T47D (cell line): ENCODE measurements at places on chromosomes 12 and 14.

- peak; percentile 39 for DNase-seq
Measured at GRCh38 chr14:45364565-45365156, 111.7 kb upstream of the MIS18BP1 start.

GRCh38 chr14:79275292-79275655 is 936.0 kb downstream of the DIO2 start:
- DNase-seq: no peak

GRCh38 chr12:95151406-95151805 is 65.9 kb downstream of the FGD6 start:
- DNase-seq: no peak

DNA sequence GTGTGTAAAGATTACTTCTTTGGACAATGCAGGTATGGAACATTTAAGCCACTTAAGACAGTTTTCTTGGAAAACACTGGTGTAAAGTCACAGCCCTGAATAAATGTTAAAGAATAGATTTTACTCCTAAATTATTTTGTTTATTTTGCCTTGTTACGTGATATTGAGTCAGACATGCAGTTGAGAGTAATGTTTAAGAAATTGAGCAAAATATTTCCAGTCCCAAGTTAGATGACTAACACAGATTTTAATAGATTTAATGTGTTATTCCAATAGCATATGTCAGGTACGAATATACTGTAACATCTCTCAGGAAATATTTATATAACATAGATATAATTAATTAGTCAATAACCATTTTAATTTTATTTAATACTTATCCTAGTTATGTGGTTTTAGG is 1361.7 kb downstream of the FSCB start:
- no peak for DNase-seq

- peak; percentile 53 for DNase-seq
Measured at GRCh38 chr12:46354111-46354801, 18.3 kb downstream of the SLC38A2 start.

DNA sequence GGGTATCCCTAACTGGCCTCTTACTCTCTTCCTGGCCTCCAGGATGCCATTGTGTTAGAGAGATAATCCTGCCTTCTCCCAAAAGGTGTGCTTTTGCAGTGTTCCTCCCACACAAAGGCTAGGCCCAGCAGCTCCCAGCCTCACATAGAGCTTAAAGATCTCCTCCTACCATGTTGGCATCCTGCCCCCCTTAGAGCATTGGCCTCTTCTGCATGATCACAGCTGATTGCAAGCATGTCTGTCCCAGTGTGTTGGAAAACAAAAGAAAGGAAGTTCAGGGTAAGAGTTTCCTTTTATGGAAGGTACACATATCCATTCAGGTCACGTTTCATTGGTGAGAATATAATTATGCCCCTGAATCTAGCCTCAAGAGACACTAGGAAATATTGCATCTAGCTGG is 405.4 kb downstream of the TMTC2 start:
- no peak for DNase-seq

DNA sequence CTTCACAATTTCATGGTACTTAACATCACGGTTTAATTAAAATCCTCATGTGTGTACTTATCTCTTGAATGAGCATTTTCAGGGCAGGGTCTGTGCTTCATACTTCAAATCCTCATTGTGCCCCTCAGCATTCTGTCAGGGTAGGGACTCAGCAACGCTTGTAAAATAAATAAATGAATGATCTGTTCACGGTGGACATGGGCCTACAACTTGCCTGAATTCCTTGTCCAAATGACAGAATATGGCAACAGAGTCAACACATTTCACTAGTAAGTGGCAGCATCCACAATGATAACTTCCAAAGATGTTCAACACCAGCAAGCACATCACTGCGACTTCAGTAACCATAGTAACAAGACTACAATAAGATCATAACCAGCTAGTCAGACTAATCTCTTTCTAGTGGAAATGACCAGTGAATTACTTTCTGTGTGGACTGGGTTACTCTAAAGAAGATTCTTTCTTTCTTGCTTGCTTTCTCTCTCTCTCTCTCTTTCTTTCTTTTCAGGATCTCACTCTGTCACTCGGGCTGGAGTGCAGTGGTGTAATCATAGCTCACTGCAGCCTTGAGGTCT is 14.5 kb upstream of the GNPTAB start:
- no peak for DNase-seq

DNA sequence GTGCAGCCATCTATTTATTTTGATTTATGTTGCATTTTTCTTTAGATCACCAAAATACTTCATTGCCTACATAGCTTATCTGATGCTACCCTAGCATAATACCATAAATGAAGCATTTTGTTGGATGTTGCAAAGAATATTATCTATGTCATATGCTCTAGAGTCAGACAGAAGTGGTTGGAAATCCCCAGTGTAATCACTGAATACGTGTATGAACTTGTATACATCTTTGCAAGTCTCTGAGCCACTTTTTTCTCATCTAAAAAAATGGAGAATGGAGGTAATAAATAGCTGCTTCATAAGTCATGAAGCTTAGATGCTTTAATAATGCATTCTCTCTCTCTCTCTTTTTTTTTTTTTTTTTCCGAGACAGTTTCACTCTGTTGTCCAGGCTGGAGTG is 18.5 kb downstream of the EVL start:
- no peak for DNase-seq

DNA sequence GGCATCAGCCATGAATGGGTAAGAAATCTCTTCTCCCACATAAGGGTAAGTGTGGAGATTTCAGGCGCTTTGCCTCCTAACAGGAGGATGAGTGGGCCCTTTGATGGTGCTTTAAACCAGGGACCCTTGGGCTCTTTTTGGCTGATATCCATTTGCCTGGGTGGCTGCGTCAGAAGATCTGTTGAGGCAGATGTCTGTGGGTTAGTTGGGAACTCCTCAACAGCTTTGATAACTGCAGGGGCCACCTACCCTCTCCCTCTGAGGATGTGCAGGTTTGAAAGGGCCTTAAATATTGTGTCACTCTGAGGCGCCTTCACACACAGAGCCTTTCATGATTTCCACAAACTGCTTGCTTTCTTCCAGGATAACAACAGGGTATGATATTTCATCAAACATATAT is 210.7 kb downstream of the PPM1H start:
- no peak for DNase-seq

DNA sequence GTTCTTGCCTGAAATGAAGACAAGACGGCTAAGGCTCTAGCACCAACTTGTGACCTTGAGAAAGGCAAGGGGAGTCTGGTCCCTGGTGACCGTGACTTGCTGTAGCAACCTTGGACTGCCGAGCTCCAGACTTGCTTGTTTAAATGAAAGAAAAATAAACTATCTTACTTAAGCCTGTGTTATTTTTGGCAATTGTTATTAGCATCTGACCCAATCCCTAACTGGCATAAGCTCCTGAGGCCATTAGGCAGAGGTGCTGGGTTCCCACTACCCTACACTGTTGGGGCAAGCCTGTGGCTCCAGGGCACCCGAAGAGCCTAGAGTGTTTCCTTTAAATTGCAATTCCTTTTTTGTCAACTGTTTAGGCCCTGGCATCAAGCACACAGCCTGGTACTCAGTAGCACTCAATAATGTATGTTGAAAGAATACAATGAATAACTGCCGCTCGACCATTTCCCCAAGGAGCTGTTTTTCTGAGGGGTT is 106.9 kb upstream of the HIF1A start:
- DNase-seq: no peak

GRCh38 chr12:111222027-111222414 is 146.9 kb downstream of the PHETA1 start:
- no peak for DNase-seq

DNA sequence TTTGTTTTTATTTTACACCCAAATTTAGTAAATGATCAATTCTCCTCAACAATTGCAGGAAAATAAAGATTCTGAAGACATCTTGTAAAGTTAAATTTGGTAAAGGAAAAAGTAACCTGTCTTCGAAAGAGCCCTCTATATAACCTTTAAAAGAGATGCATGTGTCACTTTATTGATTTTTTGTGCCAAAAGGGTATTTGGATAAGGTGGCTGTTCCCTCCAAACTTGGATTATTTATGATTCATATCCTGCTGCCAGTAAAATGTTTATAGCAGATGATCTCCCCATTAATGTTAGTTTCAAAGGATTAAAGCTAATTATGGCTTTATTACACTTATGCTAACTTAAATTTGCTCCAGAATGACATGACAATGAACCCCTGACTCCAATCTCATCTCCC is 98.8 kb downstream of the DUSP6 start:
- DNase-seq: no peak

- DNase-seq: no peak
Measured at GRCh38 chr14:43914041-43914693, 592.9 kb downstream of the FSCB start.

- peak; percentile 34 for DNase-seq
Measured at GRCh38 chr12:107545737-107546353, 139.8 kb upstream of the PWP1 start.

DNA sequence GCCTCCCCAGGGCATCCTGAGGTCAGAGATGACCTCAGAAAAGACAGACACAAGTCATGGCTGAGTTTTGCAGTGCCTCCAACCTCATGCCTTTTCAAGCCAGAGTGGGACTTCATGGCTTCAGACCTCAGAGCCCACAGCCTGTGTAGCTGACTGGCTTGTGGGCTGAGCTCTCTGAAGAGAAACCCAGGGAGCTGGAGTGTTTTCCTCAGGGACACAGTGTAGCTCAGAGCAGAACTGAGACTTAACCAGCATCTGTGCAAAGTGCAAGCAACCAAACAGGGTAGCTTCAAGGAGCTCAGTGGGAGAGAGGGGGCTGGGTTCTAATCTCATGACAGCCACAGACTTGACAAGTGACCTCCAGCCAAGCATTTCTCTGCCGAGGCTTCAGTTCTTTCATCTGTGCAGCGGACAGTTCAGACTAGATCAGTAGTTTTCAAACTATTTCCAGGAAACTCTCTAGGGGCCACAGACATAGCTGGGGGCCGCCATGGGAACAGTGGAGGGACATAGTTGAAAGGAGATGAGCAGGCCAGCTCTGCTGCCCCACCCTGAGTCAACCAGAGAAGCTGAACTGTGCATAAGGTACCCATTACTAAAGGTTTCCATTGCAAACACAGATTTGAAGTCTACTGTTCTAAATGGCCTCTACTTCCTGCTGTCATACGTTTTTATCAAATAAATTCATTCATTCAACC is 80.0 kb downstream of the LGMN start:
- no peak for DNase-seq

DNA sequence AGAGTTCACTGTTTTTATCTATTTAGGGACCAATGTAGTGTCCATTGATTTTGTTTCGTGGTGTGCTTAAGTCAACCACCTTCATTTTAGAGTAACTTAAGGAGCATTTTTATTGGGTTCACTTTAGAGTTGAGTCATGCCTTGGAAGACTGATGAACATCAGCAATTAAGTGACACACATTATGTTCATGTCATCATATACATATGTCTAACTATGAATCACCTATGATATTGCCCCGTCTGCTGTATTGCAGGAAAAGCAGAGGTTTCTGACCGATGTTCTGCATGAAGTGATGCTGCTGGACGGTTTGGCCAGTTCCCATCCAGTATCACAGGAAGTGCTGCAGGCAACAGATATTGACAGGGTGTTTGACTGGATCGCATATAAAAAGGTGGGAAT is 227.1 kb downstream of the TRHDE start:
- DNase-seq: no peak

- DNase-seq: no peak
Measured at GRCh38 chr12:69385038-69385437, 25.5 kb downstream of the YEATS4 start.

- DNase-seq: no peak
Measured at GRCh38 chr12:94229902-94230301, 81.5 kb downstream of the PLXNC1 start.

DNA sequence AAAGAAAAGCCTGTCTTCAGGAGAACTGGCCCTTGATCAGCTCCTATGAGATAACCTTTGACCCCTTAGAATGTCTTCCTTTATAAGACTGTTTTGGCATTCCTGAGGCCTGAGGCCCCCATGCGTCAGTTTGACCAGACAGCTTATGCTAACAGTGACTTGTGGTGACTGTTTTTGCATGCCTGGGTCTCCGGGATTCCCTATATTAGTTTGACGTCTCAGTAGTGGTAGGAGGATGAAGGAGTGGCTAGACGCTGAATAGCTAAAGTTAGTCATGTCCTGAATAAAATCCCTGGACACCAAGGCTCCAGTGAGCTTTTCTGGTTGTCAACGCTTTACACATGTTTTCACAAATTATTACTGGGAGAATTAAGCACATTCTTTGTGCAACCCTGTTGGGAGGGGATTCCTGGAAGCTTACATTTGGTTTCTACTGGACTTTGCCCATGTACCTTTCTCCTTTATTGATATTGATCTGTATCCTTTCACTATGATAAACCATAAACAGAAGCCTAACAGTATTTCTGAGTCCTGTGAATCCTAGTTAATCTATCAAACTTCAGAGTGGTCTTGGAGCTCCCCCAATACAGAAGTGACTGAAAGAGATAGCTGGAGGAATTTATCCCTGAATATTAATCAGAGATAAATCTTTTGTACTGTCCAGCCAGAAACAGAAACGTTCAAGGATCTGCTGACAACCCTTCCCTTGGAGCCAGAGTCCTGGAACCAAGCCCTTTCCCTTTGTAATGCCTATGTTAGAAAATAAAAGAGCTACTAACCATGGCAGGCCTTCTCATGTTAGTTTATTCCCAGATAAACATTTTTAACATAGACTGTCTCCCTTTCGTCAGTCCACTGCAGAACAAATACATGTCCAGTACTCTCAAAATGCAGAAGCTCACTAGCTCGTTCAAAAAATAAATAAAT is 479.2 kb downstream of the RPS29 start:
- no peak for DNase-seq

DNA sequence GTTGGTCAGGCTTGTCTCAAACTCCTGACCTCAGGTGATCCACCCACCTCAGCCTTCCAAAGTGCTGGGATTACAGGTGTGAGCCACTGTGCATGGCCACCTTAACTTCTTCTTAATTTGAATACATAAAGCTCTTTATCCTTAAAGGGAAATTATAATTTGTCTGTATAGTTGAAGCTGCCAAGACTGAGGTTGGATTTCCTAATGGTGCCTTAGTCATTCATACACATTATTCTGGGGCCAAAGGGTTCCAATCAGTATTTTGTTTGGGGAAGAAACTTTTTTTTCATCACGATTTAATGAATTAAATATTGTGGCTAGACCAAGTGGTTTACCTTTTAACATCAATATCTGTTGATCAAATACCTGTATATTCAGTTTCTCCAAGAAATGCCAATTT is 135.9 kb downstream of the SYT1 start:
- no peak for DNase-seq

DNA sequence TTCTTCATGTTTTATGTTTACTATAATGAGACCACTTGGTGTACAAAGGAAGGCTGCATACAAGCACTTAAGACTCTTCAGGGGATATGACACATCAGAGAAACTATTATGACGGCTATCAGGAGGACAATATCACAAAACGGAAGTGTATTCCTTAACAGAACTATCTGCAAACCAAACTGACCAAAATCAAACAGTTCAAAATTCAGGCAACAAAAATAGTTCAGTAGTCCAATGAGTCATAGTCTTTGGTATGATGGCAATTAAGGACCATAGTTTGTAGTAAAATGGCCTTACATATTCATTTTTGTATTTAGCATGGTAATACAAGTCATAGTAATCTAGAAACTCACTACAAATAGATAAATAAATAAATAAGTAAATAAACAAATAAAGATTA is 1638.7 kb upstream of the SEL1L start:
- no peak for DNase-seq
